Right renal pelvis (tissue), 4 donors: ENCODE measurements at places on chromosomes 12 and 14.

DNA sequence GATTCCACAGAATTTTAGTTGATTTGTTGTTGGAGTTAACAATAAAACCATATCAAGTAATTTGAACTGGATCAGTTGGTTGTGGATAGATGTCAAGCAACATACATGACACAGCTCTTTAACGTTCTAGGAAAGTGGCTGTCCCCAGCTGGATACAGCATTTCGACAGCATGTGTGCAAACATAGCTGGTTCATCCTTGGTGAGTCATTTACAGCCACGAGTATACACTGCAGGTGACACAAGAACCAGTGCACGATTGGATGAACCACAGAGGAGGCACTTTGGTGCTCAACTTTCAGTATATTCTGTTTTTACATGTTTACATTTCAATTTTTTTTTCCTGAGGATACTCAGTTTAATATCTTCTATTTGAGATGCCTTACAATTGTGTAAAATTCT lies 242.4 kb downstream of the TMEM117 start:
- no peak for DNase-seq

GRCh38 chr12:12178559-12178958 lies 88.3 kb downstream of the LRP6 start:
- no peak for DNase-seq

DNA sequence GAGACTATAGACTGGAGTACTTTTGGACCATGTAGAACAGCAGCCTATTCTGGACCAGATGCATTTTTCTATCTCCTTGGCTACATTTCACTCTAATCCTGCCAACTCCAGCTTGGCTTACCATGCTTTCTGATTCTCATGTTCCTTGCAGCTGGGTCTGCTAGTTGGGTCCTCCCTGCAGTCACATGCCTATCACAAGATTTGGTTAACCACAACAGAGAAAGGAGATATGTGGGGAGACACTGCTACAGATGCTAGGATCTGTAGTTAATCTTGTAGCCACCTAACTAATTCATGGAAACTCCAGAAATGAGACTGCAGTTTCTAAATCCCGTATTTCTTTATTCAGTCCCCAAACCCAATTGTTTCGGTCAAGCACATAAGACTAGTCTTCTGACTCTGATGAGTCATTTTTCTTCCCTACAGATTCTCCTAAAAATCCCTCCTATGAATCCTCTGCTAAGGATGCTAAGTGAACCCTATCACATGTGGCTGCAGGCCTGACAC lies 410.6 kb downstream of the DAD1 start:
- no peak for DNase-seq

DNA sequence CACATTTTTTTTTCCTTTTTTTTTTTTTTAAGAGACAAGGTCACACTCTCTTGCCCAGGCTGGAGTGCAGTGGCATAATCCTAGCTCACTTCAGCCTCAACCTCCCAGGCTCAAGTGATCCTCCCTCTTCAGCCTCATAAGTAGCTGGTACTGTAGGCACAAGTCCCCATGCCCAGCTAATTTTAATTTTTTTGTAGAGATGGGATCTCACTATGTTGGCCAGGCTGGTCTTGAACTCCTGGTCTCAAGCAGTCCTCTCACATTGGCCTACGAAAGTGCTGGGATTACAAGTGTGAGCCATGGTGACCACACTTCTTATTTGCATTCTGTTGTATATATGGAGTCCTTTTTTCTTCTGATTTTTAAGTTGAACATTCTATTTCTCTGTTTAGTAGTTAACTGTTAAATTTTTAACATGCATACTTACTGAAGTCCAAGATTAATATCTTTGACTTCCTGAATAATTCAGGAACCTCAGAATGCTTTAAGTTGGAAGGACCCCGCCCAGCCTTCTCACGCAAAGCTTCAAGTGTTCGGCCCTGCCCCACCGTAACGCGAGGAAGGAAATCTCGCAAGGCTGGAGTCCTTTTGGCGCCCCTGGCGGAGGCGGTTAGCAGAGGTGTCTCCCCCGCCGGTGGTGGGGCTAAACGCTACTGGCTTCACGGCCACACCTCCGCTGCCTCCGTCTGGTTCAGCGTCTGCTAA lies 21.6 kb downstream of the SPATS2 start:
- no peak for DNase-seq

- DNase-seq: no peak
These were observed 485.4 kb downstream of the NAV3 start for GRCh38 chr12:78316136-78316535.

GRCh38 chr12:55847033-55847432 lies 4.3 kb upstream of the MMP19 start:
- no peak for DNase-seq

DNA sequence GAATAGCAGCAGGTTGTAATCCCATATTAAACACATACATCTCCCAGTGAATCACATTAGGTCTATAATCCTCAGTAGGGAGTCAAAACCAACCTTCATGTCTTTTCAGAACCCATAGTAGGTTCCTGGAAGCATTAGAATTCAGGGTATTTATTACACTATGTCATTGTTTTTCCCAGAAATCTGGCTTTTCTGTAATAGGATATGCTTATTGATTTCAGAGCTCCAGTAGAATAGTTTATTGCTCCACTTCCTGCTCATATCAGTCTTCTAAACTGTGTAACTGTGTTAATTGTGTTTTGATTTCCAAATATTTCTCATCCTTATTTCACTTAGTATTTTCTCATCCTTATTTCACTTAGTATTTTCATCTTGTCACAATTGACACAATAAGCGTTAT lies 268.0 kb downstream of the CCDC59 start:
- no peak for DNase-seq

- no peak for DNase-seq
These were observed 18.1 kb downstream of the FAM186B start for GRCh38 chr12:49587174-49587908.

GRCh38 chr14:103538291-103539055 lies 9.5 kb downstream of the TRMT61A start:
- DNase-seq: no peak

- no peak for DNase-seq
These were observed 650 bp downstream of the HEBP1 start for GRCh38 chr12:12999271-12999958.

GRCh38 chr12:68131867-68132414 lies 27.6 kb downstream of the IFNG start:
- no peak for DNase-seq

DNA sequence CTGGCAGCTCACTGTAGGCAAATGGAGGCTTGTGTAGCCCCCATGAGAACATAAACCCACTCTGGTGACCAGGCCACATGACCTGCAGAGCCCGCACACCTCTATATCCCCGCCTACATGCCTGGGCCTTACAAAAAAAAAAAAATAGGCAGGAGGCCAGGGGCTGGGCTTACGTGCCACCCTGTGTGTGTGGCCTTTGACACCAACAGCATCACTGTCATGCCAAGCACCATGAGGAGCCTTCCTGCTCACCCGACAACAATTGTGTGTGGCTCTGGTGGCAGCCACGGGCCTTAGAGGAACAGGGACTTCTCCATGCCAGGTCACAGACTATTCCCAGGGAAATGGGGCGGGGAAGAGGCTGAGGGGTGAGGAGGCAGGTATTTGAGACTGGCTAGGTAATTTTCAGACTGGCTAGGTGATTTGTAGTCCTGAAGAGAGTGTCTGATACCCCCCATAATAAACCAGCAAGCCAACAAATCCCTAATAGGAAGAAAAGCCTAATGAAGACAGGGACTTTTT lies 140.0 kb downstream of the DPF3 start:
- DNase-seq: no peak

GRCh38 chr14:54902521-54903420 lies at the start of gene GCH1:
Gene GCH1, minus strand, starts transcription at chr14:54902826. Its CDS starts 163 bp downstream, at chr14:54902663.
- DNase-seq: peak; percentile 65

GRCh38 chr12:92938018-92938417 lies 8.9 kb upstream of the EEA1 start:
- no peak for DNase-seq

GRCh38 chr12:128312661-128313060 lies 45.7 kb downstream of the TMEM132C start:
- no peak for DNase-seq

DNA sequence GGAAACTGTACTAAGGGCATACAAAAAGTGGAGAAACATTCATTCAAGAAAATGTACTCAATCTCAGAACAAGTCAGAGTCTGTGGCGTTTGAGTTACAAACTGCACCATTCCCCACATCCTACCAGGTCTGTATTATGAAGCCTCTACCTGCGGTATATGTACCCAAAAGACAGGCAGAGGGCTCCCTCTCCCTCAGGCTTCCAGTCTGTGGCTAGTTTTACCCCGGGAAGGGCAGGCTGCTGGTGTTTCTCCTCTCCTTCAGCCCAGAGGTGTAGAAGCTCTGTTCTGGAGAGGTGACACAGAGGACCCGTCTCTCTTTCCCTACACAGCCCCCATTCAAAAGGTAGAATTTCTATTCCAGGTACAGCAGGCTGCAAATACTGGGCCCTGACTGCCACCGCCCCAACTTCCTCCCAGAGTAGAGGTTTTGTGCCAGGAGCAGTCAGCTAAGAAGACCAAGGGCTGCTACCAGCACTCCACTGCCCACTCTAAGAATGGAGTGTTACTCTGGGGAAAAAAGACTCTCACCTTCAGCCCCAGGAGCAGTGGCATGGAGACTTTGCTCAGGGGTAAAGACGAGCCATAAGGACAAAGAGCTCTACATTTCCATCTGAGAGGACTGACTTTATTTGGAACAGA lies 39.4 kb downstream of the PARP11 start:
- DNase-seq: no peak

- no peak for DNase-seq
These were observed 199.7 kb downstream of the BCAT1 start for GRCh38 chr12:24749171-24749570.

DNA sequence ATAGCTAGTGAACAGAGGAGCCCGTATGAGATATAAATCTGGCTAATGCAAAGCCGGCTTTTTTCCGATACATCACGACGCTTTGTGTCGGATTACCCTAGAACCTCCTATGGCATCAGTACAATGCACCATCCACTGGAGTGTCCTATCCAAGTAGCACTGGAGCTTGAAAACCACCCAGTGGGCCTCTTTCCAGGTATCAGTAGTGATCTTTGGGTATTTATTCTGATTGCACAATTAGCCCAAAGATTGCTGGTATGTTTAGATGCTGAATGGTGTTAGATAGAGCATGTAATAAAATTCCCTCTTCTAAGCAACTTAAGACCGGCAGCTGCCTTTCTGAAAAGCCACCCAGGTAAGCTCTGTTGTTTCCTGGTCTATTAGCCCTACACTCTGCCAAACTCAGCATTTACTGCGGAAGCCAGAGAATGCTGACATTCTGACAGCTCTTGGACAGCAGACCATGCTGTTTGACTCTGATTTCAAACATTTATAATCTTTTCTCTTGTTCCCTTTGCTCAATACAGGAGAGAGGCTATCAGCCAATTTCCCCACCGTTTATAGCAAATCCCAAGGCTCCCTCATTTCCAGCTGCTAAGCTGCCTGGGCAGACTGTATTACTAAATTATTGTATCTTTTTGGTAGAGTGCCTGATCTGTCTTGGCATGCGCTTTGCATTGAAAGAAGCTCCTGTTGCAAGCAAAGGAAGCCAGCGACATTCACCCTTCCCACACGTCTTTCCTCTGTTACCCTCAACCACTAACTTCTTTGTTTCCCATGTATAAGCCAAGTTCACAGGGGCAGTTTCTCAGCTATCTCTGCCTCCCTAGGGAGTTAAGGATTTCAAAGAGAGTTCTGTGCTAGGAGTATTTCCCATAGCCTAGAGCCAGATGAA lies 388.3 kb upstream of the GARIN6 start:
- no peak for DNase-seq

GRCh38 chr14:54976316-54976715 lies 50.6 kb downstream of the WDHD1 start:
- DNase-seq: no peak

- DNase-seq: no peak
These were observed 3.9 kb downstream of the GNPTAB start for GRCh38 chr12:101826766-101827368.

GRCh38 chr12:108855284-108856169 lies 1.9 kb downstream of the SSH1 start:
- DNase-seq: no peak

DNA sequence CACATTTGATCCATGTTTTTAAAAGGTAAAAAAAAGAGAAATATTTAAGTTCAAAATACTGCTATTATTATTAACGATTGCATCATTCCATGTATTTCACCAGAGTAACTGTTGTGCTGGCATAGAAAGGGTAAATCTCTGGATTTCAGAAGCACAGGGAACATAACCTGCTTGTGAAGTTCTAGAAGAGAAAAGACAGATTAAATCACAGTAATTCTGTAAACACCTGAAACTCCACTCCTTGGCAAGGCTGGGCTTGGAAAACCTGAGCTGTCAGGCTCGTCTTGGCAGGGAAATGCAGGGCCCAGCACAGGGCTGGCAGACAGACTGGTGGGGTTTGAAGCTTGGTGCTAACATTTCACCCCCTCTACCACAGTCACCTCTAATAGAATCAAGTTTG lies 35.1 kb downstream of the SVOP start:
- no peak for DNase-seq

DNA sequence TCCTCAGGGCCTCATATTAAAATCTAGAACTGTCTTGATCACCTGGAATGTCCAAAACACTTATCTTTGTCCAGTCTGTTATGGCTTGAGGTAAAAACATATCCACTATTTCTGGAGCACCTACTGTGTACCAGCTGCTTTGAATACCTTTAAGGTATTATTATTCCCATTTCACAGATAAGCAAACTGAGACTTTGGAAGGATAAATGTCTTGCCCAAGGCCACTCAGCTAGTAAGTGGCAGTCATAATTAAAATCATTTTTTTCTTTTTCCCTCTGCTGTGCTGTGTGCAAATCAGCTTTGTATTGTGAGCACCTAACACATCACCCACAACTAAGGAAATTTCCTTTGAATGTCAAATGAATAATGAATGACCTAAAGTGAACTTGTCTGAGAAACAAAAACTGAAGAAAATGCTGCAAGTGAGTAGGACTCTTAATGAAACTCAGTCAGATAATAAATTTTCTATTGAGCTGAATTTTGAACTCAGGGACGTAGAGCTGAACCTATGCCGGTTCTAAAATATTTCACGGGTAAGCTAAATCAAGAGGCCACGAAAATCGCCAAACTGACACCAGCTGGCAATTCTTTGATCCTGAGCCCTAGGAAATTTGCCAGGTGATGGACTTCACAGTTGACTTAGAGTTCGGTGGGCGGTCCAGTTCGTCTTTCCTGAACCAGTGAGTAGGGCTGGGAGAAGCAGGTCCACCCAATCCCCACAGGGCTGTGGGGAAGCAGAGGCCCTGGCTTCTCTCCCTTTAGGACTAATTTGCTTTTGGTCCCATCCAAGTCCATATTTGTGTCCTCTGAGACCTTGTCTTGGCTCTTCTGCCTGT lies 159.7 kb upstream of the PWP1 start:
- no peak for DNase-seq

DNA sequence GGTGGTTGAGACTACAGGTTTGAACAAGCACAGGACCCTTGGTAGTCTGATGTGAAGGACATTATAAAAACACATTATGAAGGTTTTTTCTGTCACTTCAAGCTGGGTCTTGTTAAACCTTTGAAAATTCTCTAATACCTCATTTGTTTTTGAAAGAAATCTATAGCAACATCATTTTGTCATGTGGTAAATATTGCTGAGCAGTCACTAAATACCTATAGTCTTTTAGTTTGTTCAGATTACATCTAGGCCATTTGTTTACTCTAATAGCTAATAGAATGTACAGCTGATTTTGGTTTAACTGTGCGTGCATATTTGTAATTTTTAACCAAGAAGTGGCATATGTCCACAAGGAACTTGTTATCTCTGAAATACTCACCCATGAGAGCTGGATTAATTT lies 2.9 kb downstream of the PPM1A start:
- no peak for DNase-seq

- DNase-seq: no peak
These were observed 72.2 kb upstream of the CRY1 start for GRCh38 chr12:107165581-107165980.

GRCh38 chr12:104582739-104583138 lies 126.0 kb downstream of the CHST11 start:
- DNase-seq: no peak
